NCI-H1436 (cell line): ENCODE measurements at places on chromosomes 2 and 18.
A peak's percentile ranks its signal among the peaks of the same experiment; 100 is the strongest.

- no peak for DNase-seq
These were observed 50.6 kb downstream of the ST3GAL5 start for GRCh38 chr2:85838181-85838580.

GRCh38 chr2:18546567-18546966 is 13.9 kb downstream of the RDH14 start:
- no peak for DNase-seq

DNA sequence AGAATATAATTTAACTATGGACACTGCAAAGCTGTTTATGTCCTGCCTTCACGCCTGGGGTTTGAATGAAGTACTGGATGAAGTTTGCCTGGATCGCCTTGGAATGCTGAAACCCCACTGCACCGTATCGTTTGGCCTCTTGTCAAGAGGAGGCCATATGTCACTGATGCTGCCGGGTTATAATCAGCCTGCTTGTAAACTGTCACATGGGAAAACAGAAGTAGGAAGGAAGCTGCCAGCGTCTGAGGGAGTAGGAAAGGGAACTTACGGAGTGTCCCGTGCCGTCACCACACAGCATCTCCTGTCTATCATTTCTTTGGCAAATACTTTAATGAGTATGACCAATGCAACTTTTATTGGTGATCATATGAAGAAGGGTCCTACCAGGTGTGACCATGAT is 105.8 kb downstream of the WDR7 start:
- no peak for DNase-seq

- no peak for DNase-seq
These were observed 805 bp upstream of the KRTCAP3 start for GRCh38 chr2:27441226-27441926.

- peak; percentile 55 for DNase-seq
These were observed 576 bp downstream of the NYAP2 start for GRCh38 chr2:225400060-225400511.

- no peak for DNase-seq
These were observed 443 bp downstream of the VAPA start for GRCh38 chr18:9914334-9914583.

GRCh38 chr2:120005834-120006521 is 6.9 kb upstream of the EPB41L5 start:
- DNase-seq: no peak

GRCh38 chr2:10410001-10410822 is 37.9 kb downstream of the ODC1 start:
- no peak for DNase-seq

DNA sequence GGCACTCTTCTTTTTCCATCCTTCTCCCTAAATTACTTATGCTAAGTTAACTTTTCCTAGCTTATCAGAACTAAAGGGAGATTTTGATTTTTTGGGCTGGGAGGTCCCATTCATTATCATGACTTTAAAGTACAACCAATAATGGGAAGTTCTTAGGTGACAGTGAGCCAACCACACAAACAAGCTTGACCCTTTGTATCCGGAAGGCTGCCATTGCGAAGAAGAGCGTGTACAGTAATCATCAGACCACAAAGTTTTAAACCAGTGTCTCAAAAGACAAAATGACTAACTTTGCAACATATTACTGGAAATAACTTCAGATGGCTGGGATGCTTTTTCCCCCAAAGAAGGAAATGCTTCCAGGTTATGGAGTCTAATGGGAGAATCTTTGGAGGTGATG is 298.1 kb downstream of the TGIF1 start:
- DNase-seq: no peak

DNA sequence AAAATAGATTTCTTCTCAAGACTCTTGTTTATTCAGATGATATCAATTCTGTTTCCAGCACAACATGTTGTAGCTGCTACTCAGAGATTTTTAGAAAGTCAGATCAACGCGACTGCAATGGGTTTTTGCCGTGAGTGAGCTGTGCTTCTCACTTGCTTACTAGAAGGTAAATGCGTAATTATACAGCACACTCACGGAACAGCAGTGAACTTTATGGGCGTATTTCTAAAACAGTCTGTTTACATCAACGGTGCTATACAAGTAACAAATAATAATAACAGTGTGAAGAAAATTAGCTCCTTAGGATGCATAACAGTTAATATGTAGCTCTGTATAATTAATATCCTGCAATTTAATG is 533.6 kb downstream of the RNF144A start:
- DNase-seq: no peak

- DNase-seq: no peak
These were observed 1.9 kb upstream of the IL36RN start for GRCh38 chr2:113057117-113057516.

DNA sequence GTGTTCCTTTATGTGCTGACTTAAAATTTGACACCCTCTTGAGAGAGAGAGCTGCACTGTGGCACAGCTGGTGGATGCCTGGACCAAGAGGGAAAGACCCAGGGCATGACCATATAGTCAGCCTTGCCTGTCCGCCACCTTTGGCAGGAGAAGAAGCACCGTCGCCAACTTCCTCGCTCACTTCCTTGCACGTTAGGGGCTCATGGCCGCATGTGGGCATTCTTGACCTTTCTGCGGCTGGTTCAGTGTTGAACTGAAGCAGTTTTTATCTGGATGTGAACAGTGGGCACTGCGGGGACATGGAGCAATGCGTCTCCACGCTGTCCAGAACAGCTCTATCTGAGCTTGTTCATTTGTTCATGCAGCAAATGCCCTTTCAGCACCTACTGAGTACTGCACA is 66.9 kb downstream of the TRAPPC12 start:
- DNase-seq: no peak

DNA sequence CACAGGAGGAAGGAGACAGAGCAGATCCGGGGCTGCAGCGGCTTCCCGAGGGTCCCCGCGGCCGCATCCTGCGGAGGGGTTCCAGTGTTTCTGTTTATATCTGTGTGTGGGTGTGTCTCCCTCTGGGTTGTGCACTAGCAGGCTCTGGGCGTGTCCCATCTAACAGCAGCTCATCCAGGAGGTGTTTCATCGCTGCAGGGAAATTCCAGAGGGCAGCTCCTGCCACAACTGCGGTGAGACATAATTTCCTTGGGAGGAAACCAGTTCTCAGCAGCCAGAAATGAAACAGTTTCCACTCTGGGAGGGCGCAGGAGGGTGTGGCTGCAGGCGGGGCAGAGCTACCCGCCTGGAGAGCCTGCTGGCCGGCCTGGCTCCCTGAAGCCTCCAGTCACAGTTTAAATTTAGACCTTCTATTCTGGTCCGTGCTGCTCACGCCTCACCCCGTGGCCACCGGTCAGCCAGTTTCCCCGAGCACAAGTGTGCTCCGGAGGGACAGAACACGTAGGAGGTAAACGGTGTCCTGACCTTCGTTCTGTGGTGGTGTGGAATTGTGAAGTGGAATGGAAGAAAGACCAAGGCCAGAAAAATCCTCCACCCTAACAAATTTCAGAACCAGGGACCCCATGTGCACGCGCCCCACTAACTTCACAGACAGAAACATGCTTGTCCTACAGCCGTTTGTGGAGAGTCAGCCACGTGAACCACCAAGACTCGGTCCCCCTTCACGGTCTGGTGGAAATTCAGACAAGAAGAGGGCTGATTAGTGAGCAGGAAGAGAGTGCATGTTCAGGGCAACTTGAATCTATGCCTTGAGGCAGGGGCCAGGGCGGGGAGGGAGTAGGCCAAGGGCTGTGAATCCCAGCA is 50.2 kb downstream of the TEX44 start:
- DNase-seq: no peak

DNA sequence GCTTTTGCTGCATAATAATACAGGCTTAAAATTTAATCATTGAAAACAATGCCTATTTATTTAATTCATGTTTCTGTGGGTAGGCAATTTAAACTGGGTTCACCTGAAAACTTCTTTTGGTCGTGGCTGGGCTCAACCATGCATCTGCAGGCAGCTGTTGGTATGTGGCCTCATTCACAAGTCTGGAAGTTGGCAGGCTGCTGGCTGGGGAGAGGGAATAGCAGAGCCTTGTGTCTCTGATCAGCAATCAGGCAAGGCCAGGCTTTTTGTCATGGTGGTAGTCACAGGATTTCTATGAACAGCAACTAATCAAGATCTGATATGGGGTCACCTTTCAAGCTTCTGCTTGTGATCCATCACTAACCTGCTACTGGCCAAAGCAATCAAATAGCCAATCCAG is 130.1 kb upstream of the KCNJ3 start:
- no peak for DNase-seq

GRCh38 chr2:136767030-136767429 is 1.7 kb downstream of the THSD7B start:
- no peak for DNase-seq

- no peak for DNase-seq
These were observed 2.9 kb downstream of the RNF149 start for GRCh38 chr2:101305492-101306078.

DNA sequence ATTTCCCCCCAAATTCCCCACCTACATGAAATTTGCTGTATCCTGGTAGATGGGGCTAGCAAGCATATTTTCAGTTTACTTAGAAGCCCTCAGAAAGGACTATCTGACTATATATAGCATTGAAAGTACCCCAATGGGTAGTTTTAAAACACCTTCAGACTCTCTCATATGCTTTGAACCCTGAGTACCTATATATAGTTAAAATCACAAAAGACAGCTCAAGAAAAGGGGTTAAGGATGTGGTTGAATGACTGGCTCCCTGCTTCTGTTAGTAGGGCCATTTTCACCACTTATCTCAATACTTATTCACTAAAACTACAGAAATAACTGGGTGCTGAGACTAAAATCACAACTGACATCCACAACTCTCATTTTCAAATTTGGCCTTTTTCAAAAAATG is 18.5 kb downstream of the WDPCP start:
- DNase-seq: no peak

DNA sequence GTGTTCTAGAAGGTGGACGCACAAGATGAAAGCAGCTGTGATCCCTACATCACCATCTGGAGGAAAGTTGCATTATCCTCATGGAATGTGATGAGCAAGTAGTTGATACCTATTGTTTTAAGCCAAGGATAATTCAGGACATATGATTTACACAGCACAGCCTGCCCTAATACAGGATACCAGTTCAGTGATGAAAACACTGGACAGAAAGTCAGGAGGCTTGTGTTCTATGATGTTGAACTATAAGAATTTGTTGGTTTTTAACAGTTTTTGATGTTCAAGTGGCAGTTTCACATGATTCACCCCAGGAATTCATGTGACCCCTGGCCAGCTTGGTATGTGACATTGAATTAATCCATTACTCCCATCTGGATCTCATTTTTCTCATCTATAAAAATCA is 6.2 kb upstream of the CHST10 start:
- no peak for DNase-seq

- DNase-seq: no peak
These were observed 866.6 kb downstream of the SLC4A3 start for GRCh38 chr2:220493871-220494525.

DNA sequence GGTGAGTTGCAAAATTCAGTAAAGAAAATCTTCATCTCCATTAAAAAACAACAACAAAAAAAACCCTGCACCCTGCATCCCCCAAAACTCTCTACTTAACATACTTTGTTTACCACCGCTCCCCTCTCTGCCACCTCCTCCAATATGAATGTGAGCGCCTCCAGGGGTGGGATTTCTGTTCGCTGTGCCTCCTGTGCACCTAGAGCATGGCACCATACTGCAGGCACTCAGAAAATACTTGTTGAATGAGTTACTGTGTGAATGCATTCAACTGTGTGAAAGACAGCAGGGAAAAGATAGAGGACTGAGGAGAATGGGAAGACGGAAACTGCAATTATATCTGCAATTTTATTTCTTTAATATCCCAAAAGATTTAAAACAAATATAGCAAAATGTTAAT is 4.5 kb downstream of the CEBPZ start:
- no peak for DNase-seq

DNA sequence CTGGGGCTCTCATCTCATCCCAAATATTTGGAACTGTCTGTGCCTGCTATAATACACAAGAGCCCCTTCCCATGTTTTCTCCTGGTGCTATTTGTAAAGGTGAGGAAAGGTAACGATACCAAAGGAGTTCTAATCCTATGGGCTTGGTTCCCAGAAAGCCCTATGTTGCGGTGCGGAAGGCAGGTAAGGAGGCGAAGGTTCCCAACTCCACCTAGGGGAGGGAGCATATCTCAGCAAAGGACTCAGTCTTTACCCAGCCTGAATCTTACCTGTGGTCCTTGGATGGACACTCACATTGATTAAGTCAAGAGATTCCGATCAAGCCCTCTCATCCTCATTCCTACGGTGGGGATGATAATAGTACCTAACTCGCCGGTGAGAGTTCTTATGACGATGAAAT is 140.1 kb downstream of the BCL2 start:
- no peak for DNase-seq

DNA sequence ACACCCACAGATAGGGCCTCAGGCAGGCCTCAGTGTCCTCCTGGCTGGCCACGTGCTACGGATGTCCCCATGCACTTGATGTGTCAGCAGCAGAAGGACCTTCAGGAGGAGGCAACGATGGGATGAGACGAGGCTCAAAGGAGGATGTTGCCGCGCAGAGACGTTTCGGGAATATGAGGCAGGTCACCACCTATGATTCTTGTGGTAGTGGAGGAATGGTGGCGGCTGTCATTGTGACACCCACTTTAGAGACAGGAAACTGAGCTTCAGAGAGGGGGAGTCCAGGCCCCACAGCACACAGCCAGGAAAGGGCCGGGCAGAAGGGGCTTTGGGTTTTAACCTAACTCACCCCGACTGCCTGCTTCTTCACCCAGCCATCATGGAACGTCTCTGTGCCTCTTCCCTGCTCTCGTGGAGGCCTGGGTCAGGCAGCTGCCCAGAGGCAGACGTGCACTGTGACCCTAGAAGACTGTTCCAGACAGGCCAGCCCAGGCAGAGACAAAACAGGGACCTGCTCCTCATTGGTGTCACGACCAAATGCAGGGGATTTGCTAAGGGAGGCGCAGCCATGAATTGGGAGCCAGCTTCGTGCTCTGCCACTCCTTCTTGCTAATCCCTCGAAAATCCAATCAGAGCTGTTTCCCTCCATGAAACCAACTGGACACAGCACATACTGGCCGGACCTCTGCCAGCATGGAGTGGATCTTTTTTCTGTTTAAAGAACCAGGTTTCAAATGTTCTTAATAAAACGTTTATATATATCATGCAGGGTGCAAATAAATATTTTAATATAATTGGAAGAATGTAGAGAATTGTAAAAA is 169.2 kb downstream of the ASB1 start:
- no peak for DNase-seq

DNA sequence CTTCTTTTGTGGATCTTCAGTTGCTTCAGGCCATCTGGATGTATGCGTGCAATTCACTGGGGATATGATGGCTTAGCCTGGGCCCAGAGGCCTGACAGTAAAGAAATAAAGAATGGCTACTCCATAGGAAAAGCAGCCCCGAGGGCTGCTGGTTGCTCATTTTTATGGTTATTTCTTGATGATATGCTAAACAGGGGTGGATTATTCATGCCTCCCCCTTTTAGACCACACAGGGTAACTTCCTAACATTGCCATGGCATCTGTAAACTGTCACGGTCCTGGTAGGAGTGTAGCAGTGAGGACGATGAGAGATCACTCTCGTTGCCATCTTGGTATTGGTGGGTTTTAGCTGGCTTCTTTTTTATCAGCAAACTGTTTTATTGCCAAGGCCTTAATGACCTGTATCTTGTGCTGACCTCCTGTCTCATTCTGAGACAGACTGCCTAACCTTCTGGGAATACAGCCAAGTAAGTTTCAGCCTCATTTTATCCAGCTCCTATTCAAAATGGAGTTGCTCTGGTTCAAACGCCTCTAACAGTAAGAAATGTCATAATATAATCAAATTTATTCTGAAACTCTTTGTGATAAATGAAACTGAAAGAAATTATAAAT is 60.5 kb downstream of the DSEL start:
- DNase-seq: no peak

GRCh38 chr18:2392446-2392845 is 178.9 kb downstream of the METTL4 start:
- no peak for DNase-seq

- no peak for DNase-seq
These were observed 363.1 kb downstream of the DSC3 start for GRCh38 chr18:30679285-30679930.
